Adipocyte (in vitro differentiated cells): ENCODE measurements at places on chromosomes 2 and 18.

GRCh38 chr18:44025421-44025820 lies 655.3 kb upstream of the SETBP1 start:
- DNase-seq: no peak

DNA sequence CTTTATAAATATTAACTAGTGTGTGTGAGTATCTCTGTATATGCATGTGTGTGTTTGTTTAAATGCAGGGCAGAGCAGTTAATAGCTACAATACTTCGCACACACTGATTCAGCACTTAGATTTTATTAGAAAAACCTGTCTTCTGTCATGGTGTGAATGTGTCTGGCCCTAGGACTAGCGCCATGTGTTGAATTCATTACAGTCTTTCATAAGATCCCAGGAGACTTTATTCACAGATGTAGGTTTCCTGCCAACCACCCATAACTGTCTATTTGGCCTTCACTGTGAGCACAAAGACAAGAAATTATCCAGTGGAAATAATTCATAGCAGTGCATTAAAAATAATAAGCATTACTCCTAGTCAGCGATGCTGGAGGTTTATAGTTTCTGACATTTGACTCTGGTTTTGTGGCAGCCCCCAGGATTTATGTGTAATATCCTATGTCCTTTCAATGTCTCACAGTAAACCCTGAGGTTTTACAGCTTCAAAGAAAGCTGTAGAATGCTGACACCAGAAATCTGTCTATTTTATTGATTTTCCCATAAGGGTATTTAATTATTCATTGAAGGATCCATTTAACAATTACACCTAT lies 93.9 kb downstream of the ZNF804A start:
- peak; percentile 47 for DNase-seq

DNA sequence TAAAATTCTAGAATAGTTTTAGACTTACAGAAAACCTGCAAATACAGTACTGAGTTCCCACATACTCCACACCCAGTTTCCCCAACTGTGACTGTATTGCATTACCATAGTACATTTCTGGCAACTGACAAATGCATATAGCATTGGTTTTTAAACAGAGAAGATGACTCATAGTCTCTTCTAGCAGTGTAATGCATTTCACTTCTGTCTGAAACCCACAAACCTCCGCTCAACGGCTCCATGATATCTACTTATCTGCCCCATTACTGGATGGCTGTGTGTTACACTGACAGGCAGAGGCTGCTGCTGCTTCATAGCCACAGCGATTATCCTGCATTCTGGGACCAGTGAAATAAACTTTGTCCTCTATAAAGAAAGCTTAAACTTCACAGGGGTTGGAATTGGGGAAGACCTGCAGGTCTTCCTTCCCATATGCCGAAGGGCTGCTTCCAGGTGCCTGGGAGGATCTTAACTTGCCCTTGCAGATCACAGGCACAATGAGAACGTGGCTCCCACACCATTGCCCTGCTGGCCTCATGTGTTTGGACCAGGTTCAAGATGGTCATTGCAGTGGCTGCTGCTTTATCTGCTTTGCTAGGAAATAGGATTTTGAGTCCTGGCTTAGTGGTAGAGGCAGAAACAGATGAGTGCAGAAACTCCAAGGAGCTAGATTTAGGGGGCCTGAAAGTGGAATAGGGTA lies 742.6 kb upstream of the HS6ST1 start:
- peak; percentile 1 for DNase-seq

DNA sequence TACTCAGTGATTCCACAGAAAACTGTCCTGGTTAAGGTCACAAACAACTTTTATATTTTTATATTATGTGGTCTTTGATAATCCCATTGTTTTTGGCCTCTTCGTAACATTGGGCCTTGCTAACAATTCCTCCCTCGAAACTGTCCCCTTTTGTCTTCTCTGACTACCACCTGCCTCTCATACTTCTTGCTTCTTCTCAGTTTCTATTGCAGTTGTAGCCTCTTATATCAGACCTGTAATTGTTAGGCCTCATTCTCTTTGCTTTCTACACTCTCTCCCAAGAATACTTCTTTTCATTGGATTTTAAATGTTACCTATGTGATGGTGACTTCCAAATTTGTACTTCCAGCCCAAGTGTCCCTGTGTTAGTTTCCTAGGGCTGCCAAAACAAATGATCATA lies 44.7 kb downstream of the MC4R start:
- DNase-seq: no peak

GRCh38 chr2:111208639-111209038 lies 87.9 kb downstream of the BCL2L11 start:
- DNase-seq: no peak

- DNase-seq: no peak
Observed at GRCh38 chr2:9818097-9818496, 25.2 kb upstream of the TAF1B start.

- no peak for DNase-seq
Observed at GRCh38 chr2:146821836-146822316, 1023.0 kb upstream of the ACVR2A start.

DNA sequence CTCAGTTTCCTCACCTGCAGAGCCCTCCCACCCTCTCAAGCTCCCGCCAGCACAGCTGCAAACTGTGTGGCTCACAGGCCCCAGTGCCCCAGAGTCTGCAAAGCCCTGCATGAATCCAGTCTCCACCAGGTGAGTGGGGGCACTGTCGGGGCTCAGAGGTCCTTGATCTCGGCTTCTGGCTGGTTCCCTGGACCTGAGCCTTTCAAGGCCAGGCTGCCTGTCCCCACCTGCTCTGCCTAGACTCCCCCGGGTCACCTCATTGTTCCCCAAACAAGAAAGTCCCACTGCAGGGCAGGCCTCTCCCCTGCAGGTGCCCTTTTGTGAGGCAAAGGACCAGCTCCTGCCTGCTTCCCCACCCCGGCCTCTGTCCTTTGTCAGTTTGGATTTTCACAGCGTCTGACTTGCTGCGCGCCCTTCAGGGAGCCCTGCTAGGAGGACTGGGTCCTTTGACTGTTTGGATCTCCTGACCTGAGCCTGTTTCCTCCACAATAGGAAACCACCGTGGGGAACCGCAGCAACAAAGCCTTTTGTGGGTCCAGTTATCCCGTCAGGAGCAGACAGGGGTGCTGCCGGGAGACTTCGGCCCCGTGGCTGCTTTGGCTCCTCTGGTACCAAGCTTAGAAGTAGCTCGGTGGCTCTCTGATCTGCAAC lies 200.5 kb upstream of the HDAC4 start:
- no peak for DNase-seq

GRCh38 chr2:211251016-211251415 lies 694.6 kb downstream of the CPS1 start:
- DNase-seq: no peak

GRCh38 chr2:85591563-85591962 lies 4.0 kb upstream of the RNF181 start:
- DNase-seq: no peak

GRCh38 chr2:20578895-20579825 lies 71.7 kb downstream of the HS1BP3 start:
- DNase-seq: peak; percentile 95

GRCh38 chr2:216030216-216030615 lies 16.9 kb upstream of the MREG start:
- DNase-seq: no peak

DNA sequence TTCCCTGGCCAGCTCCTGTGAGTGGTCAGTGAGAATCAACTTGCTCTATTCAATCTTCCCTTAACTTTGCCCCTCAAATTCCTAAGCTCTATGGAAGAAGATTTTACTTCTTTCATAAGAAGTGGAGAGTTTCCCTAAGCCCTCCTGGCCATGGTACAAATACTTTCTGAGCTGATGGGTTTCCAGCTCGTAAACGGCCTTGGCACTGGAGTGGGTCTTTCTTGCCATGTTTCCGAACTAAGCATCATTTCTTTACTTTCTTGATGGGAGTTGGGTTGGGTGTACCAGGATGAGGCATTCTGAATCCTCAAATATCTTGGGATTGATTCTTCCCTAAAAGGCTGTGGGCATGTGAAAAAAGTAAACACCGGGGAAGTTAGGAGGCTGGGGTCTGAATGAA lies 72.5 kb downstream of the ACKR3 start:
- no peak for DNase-seq

GRCh38 chr2:240507060-240507777 lies 50.6 kb downstream of the ANKMY1 start:
- DNase-seq: no peak

DNA sequence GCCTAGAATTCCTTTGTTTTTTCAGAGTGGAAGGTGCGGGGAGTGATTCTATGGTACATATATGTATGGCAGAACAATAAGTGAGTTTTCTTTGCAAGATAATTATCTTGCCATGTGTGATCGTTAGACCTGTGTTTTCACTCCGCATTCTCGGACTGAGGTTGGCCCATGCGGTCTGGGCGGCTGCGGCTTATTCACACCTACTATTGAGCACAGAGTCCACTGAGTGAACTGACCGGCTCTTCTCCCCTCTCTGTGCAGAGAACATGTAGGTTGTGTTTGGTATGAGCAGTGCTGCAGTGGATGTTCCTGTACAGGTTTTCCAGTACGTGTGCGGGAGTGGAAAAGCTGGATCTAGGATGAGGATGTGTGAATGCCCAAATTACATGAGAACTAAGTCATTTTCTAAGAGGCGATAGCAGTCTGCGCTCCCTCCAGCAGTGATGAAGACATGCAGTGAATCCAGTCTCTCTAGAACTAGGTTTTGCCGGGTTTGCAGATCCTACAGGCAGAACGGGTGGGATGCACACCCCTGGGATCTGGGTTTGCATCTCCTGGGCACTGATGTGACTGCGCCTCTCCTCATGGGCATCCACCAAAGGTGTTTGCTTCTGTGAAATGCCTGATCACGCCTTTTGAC lies 27.1 kb downstream of the MTERF4 start:
- DNase-seq: no peak
